KBM-7 (cell line): ENCODE measurements at places on chromosomes 1 and 21.

- DNase-seq, result no peak
These were observed 10.0 kb upstream of the TTC34 start for GRCh38 chr1:2811533-2811918.

DNA sequence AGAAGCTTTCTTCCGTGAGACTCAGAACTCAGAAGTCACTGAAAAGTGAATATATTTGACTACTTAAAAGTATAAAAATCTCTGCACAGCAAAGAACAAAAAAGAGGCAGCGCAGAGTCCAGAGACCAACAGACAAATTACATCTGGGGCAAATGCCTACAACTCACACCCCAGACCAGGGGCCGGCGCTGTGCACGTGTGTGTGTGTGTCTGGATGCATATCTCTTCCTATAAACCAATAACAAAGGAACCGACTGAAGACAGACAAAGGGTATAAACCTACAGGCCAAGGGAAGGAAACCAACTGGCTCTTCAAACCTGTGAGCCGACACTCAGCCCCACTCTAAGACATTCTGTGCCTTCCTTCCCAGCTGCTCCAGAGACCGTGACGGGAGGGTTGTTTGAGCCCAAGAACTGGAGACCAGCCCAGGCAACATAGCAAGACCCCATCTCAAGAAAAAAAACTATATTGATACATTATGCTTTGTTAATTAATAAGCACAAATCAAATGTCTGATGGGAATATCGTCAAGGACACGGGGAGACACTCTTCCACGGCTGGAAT is 18.8 kb downstream of the WNT9A start:
- no peak for DNase-seq

- peak; percentile 85 for DNase-seq
These were observed 3.8 kb downstream of the DYRK1A start for GRCh38 chr21:37370152-37371040.

GRCh38 chr1:43902058-43902831 is 31.4 kb upstream of the ARTN start:
- DNase-seq, result no peak

GRCh38 chr1:234927312-234927970 is 201.2 kb downstream of the TOMM20 start:
- DNase-seq, result no peak

GRCh38 chr1:115976062-115976920 is at the start of gene SLC22A15:
Gene SLC22A15, plus strand, starts transcription at chr1:115976513. Its CDS starts 115 bp downstream, at chr1:115976628.
- peak; percentile 93 for DNase-seq

DNA sequence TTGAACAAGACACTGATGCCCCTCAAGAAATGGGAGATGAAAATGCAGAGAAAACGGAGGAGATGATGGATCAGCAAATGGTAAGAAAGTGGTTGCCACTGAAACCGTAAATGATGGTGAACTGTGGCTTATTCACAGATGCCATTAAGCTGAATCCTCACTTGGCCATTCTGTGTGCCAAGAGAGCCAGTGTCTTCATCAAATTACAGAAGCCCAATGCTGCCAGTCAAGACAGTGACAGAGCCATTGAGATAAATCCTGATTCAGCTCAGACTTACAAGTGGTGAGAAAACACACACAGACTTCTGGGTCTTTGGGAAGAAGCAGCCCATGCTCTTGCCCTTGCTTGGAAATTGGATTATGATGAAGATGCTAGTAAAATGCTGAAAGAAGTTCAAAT is 52.5 kb downstream of the NBPF6 start:
- no peak for DNase-seq

DNA sequence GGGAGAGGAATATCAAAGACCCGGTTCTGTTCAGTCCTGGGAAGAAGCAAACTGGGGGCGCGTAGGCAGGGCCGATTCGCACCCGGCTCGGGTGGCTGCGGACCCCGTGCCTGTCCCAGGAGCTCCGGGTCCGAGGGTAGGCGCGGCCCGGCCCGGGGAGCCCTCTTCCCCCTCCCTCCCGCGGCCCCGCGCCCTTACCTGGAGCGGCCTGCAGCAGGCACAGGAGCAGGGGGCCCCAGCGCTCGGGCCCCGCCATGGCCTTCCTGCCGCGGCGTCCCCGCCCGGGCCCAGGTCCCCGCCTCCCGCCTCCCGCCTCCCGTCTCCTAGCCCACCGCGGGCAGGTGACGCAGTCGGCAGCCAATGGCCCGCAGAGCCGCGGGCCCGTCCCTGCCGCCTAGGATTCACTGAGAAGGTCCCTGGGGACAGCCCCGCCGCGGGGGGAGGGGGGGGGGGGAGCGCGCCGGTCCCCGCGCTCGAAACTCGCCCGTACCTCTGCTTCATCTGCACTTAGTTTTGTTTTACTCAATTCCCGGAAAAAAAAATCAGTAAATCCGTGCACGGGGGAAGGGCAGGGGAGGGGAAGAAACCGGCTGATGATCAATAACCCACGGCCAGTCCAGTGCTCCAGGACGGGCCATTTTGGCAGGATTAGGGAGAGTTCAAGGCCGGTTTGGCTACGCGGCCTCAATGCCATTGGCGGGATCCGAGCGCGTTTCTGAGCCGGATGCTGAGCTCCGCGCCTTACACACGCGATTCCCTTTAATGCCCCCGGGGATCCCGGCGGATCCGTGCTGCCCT is at the start of gene IFNLR1:
Gene IFNLR1, minus strand, starts transcription at position 297 of the 798 bp plus-strand sequence. Its CDS starts 41 bp downstream, at position 256.
- DNase-seq, result no peak

GRCh38 chr1:231395076-231395997 is 26.8 kb downstream of the EGLN1 start:
- peak; percentile 27 for DNase-seq

GRCh38 chr1:59220356-59220755 is 76.5 kb upstream of the FGGY start:
- DNase-seq, result peak; percentile 43

DNA sequence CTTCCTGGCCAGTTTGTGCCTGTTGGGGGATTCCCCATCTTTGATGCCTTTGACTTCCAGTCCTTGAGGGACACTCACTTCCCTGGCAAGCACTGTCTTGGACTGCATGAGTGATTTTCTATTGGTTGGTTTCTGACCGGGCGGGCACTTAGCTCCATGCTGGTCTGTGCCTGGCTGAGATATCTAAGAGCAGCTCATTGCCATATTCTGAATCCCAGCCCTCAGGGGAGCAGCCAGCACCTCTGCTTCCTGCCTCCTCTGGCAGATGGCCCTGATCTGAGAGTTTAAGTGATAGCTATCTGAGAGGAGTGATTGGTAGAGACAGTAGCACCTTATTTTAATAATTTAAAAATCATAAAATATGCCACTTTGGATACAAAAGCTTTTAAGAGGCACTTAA is 52.5 kb downstream of the DISC1 start:
- DNase-seq, result no peak

DNA sequence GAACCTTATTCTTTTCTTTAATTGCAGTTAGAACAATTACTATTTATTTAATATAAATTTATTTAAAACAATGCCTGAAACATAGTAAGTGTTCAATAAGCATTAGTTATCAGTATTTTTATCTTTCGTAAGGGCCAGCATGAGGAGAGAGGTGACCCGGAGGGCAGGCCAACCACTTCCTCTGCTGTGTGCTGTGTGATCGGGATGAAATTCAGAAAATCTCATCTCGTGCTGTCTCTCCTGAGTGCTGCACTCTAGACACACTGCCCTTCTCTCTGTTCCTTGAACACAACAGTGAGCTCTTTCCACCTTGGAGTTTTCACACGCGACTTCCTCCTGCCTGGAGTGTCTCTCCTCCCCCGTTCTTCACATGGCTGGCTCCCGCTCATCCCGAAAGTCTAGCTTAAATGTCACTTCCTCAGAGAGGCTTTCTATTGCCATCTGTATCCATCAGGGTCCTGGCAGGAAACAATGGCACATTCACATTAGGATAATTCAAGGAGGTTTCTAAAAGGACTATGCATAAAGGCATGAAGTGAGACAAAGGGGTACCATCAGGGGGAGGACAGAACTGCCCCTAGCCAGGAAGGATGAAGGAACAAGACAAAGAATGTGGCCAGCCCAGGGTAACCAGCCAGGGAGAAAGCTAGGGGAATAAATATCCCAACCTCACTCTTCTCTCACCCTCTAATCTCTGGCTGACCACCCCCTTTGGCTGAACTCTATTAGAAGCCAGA is 142.6 kb upstream of the GJB5 start:
- no peak for DNase-seq

DNA sequence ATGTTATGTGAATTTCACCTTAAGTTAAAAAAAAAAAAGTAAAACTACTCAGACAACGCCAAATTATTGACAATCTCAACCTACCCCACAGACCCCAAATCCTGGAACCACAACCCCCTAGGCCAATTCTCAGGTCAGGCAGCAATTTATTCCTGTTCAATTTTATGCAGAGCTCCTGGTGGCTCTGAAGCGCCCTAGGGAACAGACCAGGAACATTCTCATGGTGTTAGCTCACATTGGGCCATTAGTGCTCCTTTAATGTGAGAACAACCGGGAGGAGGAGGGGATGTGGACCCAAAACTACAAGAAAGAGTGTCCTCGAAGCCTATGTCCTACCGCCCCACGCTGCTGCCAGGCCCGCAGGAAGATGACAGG is 403 bp upstream of the PSEN2 start:
- no peak for DNase-seq

DNA sequence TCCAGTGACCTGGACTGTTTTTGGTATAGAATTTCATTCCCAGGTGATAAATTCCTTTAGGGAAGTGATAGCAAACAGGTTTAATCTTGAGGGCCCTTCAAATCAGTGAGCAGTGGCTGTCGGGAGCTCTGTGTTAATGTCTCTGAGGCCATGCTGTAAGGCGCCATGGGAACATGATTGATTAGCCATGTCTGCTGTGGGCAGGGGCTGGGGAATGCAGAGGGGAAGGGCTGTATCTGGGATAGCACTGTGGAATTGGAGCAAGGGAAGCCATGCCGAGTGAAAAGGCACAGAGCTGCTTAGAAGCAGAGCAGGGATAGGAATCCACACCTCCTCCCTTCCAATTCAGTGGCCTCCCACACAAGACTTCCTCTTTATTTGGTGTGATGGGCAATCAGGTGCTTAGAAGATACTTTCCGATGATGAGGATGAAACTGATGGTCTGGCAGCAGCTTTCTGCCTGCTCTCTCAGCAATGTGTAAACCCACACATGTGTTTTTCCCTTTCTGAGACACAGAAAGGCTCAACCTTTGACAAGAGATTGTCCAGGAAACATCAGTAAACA is 83.8 kb upstream of the SSX2IP start:
- DNase-seq, result no peak

- peak; percentile 78 for DNase-seq
These were observed 29.9 kb upstream of the SAMD13 start for GRCh38 chr1:84271441-84272151.

- DNase-seq, result peak; percentile 60
These were observed 91.6 kb upstream of the TTC39A start for GRCh38 chr1:51421964-51422363.

- DNase-seq, result no peak
These were observed 145.4 kb downstream of the GRIK3 start for GRCh38 chr1:36888811-36889477.

DNA sequence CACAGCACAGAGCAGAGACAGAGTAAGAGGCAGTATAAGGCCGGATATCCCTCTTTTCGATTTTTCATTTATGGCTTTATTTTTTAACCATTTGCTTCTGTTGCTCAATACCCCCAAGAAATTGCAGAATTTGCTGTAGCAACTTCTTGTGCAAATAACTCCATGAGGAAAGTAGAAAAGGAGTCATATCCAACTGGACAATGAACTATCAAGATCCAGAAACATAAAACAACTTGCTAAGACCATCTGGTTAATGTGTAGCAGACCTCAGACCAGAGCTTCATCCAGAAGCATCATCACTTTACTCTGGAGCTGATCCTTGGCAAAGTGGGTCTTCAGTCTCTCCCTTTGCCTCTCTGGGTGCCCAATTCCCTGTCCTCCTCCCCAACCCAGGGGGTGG is 45.9 kb downstream of the ZNF697 start:
- DNase-seq, result no peak

GRCh38 chr1:890661-891060 is 33.1 kb upstream of the SAMD11 start:
- no peak for DNase-seq

DNA sequence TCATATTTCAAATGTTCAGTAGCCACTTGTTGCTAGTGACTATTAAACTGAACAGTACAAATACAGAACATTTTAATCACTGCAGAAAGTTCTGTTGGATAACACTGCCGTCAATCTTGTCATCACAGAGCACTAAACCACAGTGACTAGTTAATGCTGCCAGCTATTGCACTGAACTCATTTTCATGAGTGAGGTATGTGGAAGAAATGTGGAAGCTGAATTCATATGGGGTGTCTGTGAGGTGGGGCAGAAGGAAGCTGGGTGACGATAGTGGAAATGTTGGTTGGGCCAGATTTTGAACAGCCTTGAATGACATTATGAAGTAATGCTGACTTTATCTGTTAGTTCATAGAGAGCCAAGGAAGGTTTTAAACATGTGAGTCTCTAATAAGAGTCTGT is 49.6 kb downstream of the OSBPL9 start:
- no peak for DNase-seq

- no peak for DNase-seq
These were observed 6.2 kb downstream of the TMCO4 start for GRCh38 chr1:19793360-19794046.

- DNase-seq, result peak; percentile 31
These were observed at the start of gene SPRTN for GRCh38 chr1:231338270-231339128. Gene SPRTN, plus strand, starts transcription at chr1:231338293. Its CDS starts 91 bp downstream, at chr1:231338384.

DNA sequence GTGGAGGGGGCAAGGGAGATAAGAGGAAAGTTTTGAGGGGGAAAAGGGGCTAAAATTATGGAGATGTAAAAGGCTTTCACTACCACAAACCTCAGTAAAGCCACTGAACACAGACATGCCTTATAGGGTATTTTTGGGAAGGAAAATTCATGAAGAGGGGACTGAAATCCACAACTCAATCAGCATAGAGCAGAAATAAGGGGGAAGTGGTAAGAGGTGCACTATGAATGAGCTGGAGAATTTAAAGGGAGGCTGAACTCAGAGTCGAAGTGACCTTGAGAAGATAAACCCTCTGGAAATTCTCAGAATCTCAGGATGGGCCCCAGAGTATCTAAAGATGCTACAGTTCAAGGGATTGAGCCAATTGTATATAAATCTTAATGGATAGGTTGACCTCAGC is 15.3 kb downstream of the RHEX start:
- no peak for DNase-seq

DNA sequence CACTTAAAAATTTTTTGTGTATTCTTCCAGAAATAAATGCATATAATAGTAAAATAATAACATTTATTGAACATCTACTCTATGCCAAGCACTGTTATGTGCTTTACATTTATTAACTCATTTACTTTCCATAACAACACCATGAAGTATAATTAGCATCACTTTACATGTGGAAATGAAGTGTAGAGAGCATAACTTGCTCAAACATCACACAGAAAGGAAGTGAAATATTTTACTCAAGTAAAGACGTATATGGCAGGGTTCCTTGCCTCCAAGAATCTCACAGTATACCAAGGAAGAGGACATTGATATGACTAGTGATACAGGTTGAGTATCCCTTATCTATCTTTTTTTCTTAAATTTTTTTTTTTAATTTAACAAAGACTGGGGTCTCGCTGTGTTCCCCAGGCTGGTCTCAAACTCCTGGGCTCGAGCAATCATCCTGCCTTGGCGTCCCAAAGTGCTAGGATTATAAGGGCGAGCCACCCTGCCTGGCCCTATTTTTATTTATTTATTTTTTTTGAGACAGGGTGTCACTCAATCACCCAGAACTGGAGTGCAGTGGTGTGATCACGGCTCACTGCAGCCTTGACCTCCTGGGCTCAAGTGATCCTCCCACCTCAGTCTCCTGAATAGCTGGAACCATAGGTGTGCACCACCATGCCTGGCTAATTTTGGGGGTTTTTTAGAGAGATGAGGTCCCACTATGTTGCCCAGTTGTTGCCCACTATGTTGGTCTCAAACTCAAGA is 7.7 kb upstream of the CLIC4 start:
- DNase-seq, result no peak
